Ureter (tissue), 1 donor: ENCODE measurements at places on chromosomes 7 and 10.

DNA sequence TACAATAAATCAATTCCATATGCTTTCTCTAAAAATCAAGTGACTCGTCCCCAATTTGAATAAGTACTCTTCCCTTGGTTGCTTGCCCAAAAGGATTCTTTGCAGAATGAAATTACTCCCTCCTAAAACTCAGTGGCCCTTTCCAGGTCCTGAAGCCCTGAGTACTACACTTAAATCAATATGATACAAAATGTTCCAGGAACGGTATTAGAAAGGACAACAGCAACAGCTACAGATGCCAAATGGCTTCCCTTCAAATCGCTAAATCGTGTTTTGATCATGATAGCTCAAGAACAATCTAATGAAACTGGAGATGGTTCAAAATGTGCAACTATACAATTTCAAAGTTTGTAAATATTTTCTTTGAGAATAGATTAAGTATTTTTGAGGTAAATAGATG is 59.4 kb downstream of the TPK1 start:
- DNase-seq: no peak

- DNase-seq: no peak
Observed at GRCh38 chr10:33665501-33665900, 331.0 kb upstream of the NRP1 start.

DNA sequence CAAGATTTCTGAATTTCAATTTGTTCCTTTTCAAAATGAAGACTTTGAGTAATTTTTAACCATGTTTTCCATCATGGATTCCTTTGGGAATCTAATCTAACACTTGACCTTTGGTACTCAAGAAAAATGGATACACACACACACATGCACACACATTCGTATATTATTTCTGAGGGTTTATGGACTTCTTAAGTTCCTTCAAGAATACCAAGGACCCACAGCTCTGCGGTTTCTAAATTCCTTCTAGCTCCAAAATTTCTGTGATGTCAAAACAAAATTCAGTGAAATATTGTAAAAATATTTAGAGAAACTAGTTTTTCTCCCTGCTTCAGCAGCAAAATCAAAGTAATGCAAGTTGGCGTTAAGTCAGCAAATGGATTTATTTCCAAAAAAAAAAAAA is 98.3 kb upstream of the FAM13C start:
- no peak for DNase-seq

- no peak for DNase-seq
Observed at GRCh38 chr7:4297918-4298219, 384.2 kb upstream of the FOXK1 start.

DNA sequence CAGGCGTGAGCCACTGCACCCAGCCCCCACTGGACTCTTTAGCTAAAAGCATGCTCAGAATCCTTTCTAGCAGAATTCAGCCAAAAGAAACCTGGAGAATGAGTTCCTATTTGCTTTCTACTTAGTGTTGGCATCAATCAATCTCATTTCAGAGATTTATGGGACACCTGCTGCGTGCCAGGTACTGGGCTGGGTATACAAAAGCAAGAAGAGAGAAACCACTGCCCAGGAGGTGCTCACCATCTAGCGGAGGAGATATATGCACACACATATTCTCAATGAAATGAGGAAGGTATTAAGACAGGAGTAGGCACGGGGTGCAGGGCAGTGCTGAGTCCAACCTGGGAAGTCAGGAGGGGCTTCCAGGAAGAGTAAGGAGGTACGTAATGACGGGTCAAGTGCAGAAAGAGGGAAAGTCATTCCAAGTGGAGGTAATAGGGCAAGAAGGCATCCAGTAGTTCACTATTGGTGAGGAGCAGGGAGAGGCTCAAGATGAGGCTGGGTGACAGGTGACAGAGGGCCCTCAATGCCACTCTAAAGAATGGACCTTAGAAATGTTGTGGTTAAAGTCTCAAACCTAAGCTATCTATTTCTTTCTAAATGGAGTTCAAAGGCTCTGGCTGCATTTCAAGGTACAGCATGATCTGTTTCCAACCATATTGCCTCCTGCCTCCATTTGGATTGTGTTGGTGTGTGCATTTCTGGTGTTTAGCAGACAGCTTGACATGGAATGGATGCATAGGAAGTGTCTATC is 22.1 kb downstream of the ABLIM1 start:
- DNase-seq: no peak

- no peak for DNase-seq
Observed at GRCh38 chr7:143362131-143363015, at the start of gene FAM131B. TSS of gene FAM131B (minus strand) at chr7:143362713. CDS start at chr7:143362603, 110 bp downstream.

DNA sequence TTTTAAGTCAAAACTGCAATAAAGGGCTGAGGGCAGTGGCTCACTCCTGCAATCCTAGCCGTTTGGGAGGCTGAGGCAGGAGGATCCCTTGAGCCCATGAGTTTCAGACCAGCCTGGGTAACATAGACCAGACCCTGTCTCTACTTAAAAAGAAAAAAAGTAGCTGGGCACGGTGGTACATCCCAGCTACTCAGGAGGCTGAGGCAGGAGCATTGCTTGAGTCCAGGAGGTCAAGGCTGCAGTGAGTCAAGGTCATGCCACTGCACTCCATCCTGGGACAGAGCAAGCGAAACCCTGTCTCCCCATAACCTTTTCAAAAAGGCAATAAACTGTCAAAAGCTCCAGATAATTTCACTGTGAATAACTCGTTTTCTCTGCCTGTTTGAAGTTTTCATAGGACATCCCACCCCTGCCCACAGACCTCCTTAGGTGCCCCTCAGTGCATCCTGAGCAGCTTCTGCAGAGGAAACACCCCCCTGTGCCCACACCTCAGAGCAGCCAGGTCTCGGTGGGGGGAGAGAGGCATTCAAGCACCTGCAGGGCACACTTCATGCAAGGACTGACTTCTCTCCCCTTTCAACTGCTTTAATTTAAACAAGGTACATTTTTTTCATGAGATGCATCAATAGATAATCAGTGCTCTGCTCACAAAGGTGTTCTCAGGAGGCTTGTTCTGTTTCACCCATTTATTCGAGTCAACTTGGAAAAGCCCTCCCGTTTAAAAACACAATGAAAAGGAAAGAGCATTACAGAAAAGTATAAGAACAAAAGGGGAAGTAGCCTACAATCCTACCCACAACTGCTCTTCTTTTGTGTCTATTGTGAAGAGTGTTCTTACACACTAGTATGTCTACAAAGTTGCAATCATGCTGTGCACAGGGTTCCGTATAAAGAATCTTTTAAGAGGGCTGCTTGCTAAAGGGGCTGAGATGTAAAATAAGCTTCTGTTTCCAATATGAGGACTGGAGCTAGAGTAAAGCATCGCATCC is 104.9 kb downstream of the KMT2E start:
- DNase-seq: no peak
